Glutamatergic neuron (in vitro differentiated cells): ENCODE measurements at places on chromosomes 3 and 15. TPM values are rescaled to one million over a fixed set of nuclear protein-coding genes. Genes with fewer than 3 reads are reported as not detected.

- DNase-seq: no peak
Measured at GRCh38 chr15:91857772-91858171, 4.3 kb downstream of the SLCO3A1 start.

GRCh38 chr15:77506311-77507142 lies 85.8 kb downstream of the HMG20A start:
- no peak for DNase-seq

GRCh38 chr3:157916672-157917071 lies 189.5 kb downstream of the SHOX2 start:
- DNase-seq: no peak

DNA sequence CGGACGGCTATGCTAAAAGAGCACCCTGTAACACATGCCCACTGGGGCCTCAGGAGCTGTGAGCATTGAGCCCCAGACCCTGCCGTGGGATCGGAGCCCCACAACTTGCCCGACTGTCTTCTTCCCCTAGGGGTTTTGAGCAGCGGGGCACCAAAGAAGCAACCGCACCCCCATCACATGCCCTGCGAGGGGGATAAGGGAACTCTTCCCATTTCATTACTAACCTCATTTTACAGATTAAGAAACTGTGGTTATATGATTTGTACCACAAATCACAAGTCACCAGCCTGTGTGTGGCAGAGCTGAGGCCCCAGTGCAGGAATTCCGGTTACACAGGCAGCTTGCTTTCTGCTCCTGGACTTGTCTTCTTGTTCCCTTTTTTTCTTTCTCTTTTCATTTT lies 86.2 kb downstream of the CD47 start:
- DNase-seq: no peak

- no peak for DNase-seq
Measured at GRCh38 chr15:39400821-39401550, 179.9 kb upstream of the THBS1 start.

GRCh38 chr3:112925969-112926368 lies 48.9 kb downstream of the CD200R1 start:
- DNase-seq: no peak

DNA sequence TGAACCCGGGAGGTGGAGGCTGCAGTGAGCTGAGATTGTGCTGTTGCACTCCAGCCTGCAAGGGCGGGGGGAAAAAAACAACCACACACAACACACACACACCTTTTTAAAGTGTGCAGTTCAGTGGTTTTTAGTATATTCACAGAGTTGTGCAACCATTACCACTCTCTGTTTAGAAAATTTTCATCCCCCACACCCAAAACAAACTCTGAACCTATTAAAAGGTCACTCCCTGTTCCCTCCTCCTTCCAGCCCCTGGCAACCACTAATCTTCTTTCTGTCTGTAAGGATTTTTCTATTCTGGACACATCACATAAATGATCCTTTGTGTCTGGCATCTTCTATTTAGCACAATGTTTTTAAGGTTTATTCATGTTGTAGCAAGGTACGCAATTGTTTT lies 159.1 kb downstream of the ATG7 start:
- no peak for DNase-seq

DNA sequence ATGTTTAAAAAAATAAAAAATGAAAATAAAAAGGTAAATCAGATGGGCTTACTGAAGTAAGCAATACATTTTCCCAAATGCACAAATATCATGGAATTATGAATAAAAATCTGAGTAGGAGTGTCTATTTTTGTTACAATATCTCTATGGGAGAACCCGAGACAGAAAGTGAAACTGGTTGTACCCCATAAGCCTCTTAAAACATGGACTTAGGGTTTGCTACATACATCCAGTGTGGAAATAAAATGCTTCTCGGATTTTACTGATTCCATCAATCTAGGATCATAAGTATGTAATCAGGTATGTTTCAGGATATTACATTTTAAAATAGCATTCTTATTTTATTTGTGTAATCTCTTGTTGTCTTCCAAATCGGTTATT lies 177.8 kb upstream of the CDIN1 start:
- no peak for DNase-seq

DNA sequence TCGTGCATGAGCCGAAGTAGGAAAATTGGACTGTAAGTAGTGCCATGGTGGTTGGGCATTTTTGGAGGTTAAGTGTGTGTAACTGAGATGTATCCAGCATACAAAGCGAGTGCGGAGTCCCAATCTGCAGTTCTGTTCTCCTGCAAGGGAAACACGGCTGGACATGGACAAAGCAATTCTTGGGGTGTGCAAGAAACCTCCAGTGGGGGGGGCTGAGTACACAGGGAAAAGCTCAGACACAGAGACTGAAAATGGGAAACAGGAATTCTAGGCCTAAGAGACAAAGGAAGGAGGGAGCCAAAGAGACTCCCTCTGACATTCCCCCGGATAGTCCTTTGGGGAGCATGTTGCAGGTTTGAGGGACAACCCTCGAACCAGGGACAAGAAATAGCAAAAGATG lies 83.2 kb upstream of the PLSCR4 start:
- DNase-seq: no peak

- no peak for DNase-seq
Measured at GRCh38 chr15:85154061-85154460, 172.4 kb downstream of the PDE8A start.

DNA sequence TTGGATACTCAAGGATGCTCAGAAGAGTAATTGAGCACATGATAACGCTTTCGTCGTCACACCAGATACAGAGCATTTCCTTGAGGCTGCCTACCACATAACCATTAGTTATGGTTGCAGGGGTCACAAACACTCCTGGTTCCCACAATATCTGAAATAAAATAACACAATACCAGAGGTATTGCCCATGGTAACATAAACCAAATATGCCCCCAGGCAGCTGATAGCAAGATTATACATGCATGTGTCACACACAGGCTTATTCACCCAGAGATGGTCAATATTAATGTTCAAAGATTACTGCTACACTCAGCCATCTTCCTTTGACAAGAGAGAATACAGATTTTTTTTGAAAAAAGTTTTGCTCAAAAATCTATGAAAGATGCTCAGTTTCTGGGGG lies 7.3 kb downstream of the RPL39L start:
- no peak for DNase-seq

GRCh38 chr3:58323529-58324390 lies 8.9 kb upstream of the PXK start:
- no peak for DNase-seq

Gene RBMS3
- total RNA-seq: 65.1 TPM

Gene CPN2
- total RNA-seq: not detected

Gene SLC9C1
- not detected for total RNA-seq

Gene ALDH1L1
- total RNA-seq: not detected

Gene NEK4
- 28.5 TPM for total RNA-seq

Gene GNAT1
- total RNA-seq: not detected

Gene TCTA
- total RNA-seq: 27.7 TPM

Gene CRTAP
- total RNA-seq: 43.2 TPM
